ENCODE measurements at places on chromosomes 12 and 14. TPM values are rescaled to one million over a fixed set of nuclear protein-coding genes. Genes with fewer than 3 reads are reported as not detected.

- no peak for DNase-seq
Measured at GRCh38 chr14:60803871-60804270, 69.3 kb downstream of the MNAT1 start.

DNA sequence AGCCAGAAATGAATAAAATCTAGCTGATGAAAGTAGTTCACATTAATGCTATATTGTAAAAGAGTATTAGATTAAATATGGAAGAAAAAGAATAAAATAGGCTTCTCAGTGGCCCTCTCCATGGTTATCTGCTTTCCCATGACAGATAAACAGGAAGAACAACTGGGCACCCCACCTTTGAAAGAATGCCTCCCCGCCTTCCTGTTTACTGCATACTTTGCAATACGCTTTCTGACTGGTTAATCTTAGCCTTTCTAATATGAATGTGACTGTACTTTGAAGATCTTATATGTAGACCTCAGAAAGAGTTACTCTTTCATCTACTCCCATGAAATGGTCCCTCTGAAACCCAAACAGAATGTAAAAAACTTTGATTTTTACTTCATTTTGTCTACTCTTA, 34.1 kb upstream of the DAAM1 start:
- no peak for DNase-seq

DNA sequence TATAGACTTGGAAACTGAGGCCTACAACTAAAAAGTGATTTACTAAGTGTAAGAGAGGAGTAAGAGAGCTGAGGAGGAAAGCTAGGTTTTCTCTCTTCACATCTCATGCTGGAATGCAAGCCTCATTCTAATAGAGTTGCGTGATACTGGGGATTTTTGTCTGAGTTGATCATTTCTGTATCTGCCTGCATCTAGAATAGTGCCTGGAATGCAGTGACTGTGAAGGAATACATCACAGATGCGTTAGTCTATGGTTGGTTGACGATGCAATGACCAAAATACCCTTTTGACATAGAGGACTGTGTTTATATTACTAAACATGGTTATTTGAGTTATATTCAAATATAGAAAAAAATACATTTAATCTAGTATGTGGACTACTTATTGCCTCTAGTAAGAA, 9.2 kb upstream of the TMEM117 start:
- DNase-seq = no peak

KCNA5 gene
- 0.34 TPM for total RNA-seq

- DNase-seq = no peak
Measured at GRCh38 chr12:14482886-14483285, 84.8 kb downstream of the PLBD1 start.

IL22 gene
- not detected for total RNA-seq

LRFN5 gene
- total RNA-seq = 3.5 TPM

DNA sequence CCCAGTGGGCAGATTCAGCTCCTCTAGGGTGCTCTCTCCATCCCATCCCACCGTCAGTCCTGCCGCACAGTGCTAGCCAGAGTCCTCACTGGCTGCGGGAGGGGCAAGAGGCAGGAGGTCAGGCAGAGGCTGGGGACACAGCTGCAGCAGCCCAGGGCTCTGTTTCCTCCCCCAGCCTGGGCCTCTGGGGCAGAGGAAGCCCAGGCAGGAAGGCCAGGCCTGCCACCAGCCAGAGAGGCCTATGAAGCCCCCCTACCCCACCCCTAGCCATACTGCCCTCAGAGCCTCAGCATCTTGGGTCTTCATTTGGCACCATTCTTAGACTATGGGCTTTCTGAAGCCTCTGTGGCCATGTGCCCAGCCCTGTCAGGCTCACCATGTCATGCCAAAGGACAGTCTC, 3.4 kb downstream of the ACVRL1 start:
- DNase-seq = no peak

DNA sequence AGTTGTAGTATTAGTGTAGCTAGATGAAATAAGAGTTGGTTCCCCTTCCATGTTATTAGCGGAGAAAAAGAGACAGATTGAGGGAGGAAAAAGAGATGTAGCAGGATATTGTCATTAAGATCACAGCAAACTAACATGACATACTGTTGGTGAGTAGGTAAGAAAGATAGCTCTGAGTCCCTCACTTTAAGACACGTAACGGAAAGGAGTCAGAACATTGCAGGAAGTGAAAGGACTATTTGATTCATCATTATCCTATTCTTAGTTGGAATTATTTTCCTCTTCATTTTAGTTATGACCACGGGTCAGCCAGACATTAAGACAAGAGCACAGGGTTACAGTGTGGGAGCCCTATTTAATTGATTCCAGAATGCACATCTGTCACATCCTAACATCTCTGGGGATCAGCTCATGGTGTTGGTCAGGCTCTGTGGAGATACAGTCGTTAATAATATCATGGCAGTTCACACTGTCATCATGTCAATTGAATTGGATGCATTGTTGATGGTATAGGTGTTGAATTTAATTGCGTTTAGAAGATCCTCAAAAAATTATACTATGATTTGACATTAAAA, 55.0 kb downstream of the TMX1 start:
- DNase-seq = no peak

- DNase-seq = no peak
Measured at GRCh38 chr12:123853396-123854070, 91.4 kb downstream of the DNAH10 start.

DNA sequence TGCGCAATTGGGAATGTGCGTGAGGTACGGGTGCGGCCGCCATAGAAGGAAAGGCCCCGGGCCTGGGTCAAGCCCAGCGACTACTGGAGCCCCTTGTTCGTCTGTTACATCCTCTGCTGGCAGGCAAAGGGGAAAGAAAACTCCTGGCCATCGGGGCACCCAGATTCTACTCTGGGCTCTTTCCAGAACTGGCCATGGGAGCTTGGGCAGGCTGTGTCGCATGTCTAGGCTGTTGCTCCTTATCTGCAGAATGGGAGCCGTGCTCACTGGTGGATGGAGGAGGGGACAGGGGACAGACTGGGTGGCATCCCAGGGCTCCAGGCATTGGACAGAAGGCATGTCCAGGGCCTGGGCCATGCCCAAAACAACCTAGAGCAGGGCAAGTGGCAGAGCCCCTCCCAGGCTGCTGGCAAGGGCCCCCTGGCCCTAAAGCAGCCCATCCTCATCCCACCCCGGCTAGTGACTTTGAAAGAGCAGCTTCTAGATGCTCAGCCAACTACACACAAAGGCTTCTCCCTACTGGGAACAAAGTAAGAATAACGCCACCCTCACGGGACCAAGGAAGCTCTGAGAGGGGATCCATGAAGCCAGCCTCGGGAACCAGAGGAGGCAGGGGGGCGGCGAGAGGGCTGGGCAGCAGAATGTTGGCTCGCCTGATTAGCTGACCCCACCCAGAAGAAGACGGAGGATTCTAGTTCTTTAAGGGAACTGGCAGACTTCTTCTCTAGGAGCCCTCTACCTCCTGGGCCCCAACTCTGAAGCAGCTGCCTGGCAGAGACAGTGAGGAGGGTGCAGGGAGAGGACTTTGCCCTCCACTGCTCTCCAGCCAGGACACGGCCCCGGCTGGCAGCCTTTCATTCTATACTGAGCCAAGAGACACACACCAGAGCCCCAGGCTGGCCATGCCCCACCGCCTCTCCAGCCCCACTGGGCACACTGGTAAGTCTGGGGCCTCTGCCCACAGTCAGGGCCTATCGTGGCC, 96.8 kb downstream of the SINHCAF start:
- no peak for DNase-seq

SERPINA5 gene
- total RNA-seq = 1.9 TPM

GRCh38 chr12:59403259-59403932, 192.4 kb upstream of the SLC16A7 start:
- peak; percentile 31 for DNase-seq

DNA sequence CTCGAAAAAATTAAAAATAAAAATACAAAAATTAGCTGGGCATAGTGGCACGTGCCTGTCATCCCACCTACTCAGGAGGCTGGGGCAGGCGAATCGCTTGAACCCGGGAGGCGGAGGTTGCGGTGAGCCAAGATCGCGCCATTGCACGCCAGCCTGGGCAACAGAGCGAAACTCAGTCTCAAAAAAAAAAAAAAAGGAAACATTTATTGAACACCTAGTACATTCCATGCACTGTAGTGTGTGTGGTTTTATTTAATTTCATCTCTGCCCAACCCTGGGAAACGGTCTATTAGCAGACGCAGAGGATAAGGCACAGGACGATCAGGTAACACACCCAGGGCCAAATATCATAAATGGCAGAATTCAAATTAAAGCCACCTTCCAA, 35.8 kb upstream of the SINHCAF start:
- DNase-seq = no peak

GRCh38 chr12:112803620-112804282, 12.2 kb downstream of the RPH3A start:
- DNase-seq = no peak

DNA sequence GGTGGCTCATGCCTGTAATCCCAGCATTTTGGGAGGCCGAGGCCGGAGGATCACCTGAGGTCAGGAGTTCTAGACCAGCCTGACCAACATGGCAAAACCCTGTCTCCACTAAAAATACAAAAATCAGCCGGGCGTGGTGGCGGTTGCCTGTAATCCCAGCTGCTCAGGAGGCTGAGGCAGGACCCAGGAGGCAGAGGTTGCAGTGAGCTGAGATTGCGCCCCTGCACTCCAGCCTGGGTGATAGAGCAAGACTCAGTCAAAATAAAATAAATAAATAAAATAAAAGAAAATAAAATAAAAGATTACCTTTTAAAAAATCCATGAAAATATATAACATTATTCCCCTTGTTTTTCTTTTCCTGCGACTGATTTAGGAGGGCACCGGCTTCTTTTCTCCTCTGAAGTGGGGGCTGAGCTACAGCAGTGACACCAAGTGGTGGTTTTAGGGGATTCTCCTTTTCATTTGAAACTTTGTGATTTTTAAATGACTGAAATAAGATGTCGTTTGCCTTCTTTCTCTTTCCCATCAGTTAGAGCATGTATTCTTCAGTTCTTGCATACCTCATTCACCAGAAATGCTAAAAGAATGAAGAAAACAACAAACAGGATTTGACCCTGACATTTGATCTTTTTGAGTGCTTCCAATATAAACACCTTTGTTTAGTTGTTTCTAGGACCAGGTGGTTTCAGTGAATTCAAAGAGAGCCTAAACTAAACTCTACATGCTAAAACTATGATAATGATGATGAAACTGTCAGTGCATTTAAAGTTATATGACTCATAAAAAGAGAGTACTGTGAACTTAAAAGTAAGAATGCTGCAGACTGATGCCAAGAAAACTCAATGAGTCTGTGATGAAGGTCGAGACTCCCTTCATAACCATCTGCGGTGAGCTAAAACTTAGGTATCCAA, 22.6 kb upstream of the PKP2 start:
- no peak for DNase-seq

GRCh38 chr12:20364501-20364900, 3.8 kb upstream of the PDE3A start:
- DNase-seq = no peak

SPATS2 gene
- 8.8 TPM for total RNA-seq

CLMN gene
- 9.8 TPM for total RNA-seq

DNA sequence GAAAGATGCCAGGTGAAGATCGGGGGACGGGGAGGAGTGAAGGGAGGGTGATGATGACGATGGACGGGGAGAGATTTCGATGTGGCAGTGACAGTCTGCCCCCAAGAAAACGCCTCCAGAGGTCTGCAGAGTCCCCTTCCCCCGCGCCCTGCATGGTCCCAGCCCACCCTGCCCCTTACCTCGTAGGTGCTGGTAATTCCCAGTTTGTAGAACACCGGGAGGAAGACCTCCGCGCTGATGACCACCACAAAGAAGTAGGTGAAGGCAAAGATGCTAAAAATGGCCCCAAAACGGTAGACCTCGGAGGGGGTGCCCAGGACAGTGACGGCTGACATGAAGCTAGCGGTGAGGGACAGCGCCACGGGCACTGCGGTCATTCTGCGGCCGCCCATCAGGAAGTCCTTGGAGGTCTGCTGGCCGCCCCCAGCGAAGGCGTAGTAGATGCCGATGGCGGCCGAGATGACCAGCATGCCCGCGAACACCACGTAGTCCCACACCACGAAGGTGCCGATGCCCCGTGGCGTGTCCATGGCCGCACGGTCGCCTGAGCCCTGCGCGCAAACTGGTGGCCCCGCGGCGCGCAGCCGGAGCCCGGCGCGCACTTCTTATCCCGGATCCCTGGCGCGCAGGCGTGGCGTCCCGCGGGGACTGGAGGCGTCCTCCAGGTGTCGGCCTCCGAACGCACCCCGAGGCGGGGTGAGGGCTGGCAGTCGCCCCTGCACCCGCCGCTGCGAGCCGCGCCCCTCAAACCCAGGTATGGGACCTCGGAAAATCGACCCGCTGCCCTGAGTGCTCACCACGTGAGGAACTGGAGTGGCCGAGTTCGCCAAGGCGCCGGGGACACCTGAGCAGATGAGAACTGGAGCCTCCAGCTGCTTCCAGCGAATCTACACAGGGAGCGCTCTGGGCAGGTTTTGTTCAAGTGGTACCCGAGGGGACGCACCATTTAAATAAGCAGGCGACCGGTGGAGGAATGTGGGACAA, at the start of gene SLC5A8:
TSS of gene SLC5A8 (minus strand) at position 920 of the 984 bp plus-strand sequence. CDS start at position 530, 390 bp downstream.
- no peak for DNase-seq

- DNase-seq = no peak
Measured at GRCh38 chr12:131128556-131128955, 174.8 kb downstream of the ADGRD1 start.

DNA sequence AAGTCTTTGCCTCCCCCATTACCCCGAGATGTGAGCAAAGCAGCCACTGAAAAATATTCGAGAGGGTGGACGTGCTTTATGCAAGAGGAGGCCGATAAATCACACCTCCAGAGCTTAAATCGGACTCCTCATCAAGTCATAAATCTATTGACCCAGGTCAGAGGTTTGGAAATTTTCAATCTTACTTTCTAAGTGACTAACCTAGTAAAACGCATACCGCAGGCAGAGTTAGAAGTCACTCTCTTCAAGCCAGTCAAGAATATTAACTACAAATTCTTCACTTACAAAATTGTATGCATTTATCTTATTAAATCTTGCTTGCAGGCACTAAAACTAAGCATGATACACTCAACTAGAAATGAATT, 34.9 kb downstream of the GPHB5 start:
- DNase-seq = no peak

- DNase-seq = no peak
Measured at GRCh38 chr14:24071836-24072430, 571 bp downstream of the CPNE6 start.

DNA sequence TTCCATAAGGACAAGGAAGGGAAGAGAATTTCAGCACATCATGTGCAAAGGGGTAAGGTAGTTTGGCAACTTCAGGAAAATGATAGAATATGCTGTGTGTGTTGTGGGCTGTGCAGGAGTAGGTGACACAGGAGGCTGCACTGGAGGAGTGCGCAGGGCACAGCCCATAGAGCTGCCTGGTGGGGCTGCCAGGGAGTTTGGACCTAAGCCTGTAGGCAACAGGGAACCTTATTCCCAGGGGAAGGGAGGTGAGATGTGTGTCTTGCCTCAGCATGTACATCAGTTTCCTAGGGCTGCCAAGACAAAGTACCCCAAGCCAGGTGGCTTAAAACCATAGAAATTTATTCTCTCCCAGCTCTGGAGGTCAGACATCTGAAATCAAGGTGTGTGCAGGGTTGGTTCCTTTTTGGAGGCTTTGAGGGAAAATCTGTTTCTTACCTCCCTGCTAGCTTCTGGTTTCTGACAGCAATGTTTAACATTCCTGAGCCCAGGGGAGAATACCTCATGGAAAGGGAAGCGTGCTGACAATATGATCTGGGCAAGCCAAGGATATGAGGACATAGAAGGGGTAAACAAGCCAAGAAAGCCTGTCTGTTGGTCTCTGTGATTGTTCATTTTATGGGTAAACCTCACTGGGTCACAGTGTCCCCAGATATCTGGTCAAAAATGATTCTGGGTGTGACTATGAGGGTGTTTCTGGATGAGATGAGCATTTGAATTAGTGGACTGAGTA, 174.0 kb upstream of the NTF3 start:
- DNase-seq = no peak

GRCh38 chr12:86006727-86007126, 132.6 kb downstream of the NTS start:
- DNase-seq = no peak

CISTR gene
- not detected for total RNA-seq

Measured in kidney epithelial cell (primary cell).